ENCODE measurements at places on chromosomes 7 and 10.
A peak's percentile ranks its signal among the peaks of the same experiment; 100 is the strongest.

- no peaks in the 10 kb centered on the region for H3K36me3 ChIP-seq
- peak overlapping the region; percentile 89 for H3K27ac ChIP-seq
- H3K27me3 ChIP-seq, result no peaks in the 10 kb centered on the region
- DNase-seq, result no peak
Measured at GRCh38 chr10:3811291-3811870, 26.4 kb upstream of the KLF6 start.

DNA sequence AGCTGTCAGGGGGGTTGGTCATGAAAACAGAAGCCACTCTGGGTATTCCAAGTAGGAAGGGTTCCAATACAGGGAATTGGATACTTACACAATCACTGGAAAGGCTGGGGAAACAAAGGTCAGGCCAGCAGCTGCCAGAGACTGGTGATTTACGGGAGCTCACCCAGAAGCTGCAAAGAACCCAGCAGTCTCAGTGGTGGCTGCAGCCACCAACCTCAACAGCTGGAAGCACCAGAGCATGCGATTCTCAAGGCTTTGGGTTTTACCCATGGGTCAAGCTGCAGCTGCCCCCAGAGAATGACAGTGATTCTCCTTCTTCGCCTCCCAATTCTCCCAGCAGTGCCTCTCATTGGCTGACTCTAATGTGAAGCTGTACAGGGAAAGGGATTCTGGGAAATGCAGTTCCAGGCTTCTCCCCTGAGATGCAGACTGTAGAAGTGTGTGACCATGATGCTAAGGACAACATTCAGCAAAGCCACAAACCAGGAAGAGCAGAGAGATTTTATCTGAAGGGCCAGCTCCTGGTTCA, 107.2 kb upstream of the TCF7L2 start:
- no peaks in the 10 kb centered on the region for H3K36me3 ChIP-seq
- no peak for DNase-seq
- H3K4me1 ChIP-seq, result no peaks in the 10 kb centered on the region
- H3K27ac ChIP-seq, result no peak overlapping the region
- H3K27me3 ChIP-seq, result no peaks in the 10 kb centered on the region

GRCh38 chr10:48210966-48211365, 63.5 kb downstream of the FRMPD2 start:
- no peak for DNase-seq
- no peaks in the 10 kb centered on the region for H3K4me1 ChIP-seq
- no peak overlapping the region for H3K4me3 ChIP-seq
- H3K27me3 ChIP-seq, result no peaks in the 10 kb centered on the region
- H3K27ac ChIP-seq, result no peak overlapping the region
- no peaks in the 10 kb centered on the region for H3K36me3 ChIP-seq

DNA sequence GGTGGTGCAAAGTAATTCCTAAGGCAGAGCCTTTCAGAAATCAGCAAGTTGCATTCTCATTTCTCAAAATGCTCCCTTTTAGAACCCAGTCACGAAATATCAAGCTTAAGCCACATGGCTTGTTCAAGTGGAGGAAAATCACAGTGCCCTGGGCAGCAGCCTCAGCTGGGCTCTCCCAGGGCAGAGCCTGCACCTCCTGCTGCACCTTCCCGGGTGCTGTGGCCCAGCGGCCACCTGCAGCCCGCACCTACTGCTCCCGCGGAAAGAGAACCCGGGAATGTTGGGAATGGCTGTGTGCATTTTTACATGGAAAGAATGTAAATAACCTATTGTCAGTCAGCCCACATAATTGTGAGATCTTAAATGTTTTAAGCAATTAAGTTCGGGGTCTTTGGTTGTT, 396.5 kb upstream of the VSTM2A start:
- no peak overlapping the region for H3K27ac ChIP-seq
- no peak for DNase-seq
- no peaks in the 10 kb centered on the region for H3K27me3 ChIP-seq
- H3K36me3 ChIP-seq, result no peaks in the 10 kb centered on the region
- H3K4me1 ChIP-seq, result no peaks in the 10 kb centered on the region

GRCh38 chr7:44132039-44132438, 8.7 kb upstream of the POLD2 start:
- no peak for DNase-seq
- no peaks in the 10 kb centered on the region for H3K27me3 ChIP-seq
- H3K27ac ChIP-seq, result no peak overlapping the region
- no peaks in the 10 kb centered on the region for H3K4me1 ChIP-seq
- H3K4me3 ChIP-seq, result no peak overlapping the region
- H3K36me3 ChIP-seq, result no peaks in the 10 kb centered on the region

Data from thoracic aorta (tissue), 2 donors.